ENCODE measurements at places on chromosomes 16 and 17.

DNA sequence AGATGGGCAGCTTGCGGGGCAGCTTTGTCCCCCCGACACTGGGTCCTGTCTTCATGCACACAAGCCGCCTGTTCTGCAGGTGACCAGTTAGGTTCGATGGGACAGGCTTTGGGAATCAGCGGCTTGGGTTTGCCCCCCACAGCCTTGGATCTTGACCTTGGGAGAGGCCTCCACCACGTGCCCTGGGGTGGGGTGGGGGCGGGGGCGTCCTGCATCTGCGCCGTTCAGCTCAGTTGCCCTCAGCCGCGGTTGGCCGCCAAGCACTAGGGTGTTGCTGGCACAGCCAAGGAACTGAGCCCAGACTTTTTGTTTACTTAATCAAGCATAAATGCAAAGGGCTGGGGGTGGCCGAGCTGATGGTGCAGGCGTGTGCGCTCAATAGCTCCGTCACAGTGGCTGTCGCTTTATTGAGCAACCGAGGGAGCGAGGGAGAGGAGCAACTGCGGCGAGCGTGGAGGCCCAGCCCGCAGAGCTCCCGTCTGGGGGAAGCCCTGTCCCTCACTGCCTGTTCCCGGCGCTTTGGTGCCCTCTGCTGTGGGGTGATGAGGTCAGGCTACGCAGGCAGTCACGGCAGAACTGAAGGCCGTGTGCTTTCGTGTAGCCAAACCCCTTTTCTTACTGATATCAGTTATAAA lies 33.9 kb downstream of the JPH3 start:
- no peak for DNase-seq

GRCh38 chr17:37490638-37491614 lies 1.2 kb downstream of the DUSP14 start:
- DNase-seq = no peak

GRCh38 chr17:66855204-66855603 lies 20.3 kb downstream of the CACNG5 start:
- DNase-seq = peak; percentile 9

GRCh38 chr16:85910854-85911247 lies 11.9 kb downstream of the IRF8 start:
- DNase-seq = no peak

DNA sequence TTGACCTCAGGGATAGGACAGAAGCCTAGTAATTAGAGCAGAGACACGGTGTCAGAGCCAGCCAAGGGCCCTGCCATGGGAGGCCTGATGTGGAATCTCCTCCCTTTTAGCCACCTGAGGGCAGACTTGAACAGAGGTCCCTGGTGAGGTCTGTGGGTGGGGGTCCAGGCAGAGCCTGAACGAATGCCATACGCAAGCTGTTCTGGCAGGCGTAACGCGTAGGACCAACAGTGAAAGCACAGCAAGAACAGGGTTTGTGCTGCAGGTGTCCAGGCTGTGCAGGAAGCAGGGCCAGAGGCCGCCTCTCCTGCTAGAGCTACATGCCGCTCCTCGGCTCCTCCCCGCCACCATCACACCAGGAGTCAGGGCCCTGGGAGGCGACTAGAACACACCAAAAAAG lies 81.9 kb upstream of the TBX2 start:
- DNase-seq = no peak

- no peak for DNase-seq
These were observed 54.1 kb downstream of the XYLT1 start for GRCh38 chr16:17416461-17417311.

- DNase-seq = no peak
These were observed 40.2 kb upstream of the BHLHA9 start for GRCh38 chr17:1229900-1230501.

GRCh38 chr17:41539979-41540701 lies 12.0 kb upstream of the KRT19 start:
- DNase-seq = no peak

GRCh38 chr17:61490540-61490975 lies 38.3 kb downstream of the TBX4 start:
- no peak for DNase-seq

DNA sequence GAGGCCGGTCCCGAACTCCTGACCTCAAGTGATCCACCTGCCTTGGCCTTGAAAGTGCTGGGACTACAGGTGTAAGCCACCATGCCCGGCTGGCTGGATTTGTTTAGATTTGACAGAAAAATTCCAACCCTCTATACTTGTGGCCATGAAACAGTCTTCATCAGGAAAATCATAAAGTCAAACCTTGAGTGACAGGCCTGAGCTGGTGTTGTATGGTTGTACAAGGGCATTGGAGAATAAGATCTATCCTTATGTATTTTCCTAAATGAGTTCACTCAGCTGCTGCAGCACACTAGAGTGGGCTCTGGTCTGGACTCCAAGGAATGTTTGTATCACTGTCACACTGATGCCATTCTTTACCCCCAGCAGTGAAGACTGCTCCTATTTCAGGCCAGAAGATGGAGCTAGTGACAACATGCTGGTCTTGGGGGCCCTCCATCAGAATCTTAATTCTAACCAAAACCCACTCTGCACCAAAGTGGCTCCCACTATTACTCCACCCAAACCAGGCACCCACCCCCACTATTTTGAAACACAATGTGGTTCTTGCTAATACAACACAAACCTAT lies 27.4 kb downstream of the SNX11 start:
- DNase-seq = no peak

DNA sequence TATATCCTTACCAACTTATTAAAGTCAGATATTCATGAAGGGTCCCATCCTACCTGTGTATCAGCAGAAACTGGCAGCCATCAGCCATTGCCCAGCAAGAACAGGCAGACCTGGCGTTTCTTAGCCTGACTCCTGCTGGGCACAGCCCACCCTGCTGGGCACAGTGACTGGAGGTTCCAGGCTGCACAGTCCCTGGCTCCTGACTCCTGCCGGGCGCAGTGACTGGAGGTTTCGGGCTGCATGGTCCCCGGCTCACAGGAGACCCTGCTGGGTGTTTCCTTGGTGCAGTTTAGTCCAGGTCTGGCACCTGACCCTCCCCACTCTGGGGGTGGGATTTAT lies 6.7 kb downstream of the TIMM22 start:
- no peak for DNase-seq

DNA sequence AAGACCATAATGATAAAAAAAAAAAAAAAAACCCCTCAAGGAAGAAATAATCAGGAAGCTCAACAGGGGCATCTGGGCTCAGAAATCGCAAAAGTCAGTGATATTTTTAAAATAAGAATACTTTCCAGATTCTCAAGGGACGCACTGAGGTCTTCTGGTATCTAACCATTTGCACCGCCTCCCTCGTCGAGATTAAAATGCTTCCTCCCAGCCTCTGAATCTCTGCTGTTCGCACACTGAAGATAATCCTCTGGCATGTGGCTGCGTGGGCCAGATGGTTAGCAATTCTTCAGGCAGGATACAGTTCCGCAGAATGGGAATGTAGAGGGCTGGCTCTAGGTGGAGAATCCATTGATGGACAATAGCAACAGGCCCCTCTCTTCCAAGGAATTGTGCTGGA lies 211.7 kb upstream of the CDH5 start:
- no peak for DNase-seq

DNA sequence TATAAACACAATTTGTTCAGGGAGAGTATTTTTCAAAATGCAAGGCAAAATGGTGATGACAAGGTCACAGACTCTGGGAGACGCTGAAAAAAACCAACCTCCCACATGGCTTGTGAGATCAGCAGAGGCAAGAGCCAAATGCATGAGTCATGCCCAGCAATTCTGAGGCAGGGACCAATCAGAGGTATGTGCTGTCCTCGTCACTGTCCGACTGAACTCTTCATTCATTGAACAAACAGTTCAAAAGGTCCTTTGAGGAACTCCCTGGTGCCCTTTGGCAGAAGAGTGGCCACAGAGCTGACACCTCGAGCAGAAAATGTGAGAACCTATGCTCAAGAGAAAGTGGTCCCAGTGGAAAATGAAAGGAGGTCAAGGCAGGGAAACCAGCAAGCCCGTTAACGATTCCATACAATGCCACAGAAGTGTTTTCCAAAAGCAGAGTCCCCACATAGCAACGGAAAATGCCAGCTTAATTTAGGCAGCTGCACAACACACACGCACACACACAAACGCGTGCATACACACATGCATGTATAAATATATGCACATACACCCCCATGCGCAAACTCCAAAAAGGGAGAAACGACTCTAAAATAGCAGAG lies 50.9 kb downstream of the CDH11 start:
- peak; percentile 35 for DNase-seq

DNA sequence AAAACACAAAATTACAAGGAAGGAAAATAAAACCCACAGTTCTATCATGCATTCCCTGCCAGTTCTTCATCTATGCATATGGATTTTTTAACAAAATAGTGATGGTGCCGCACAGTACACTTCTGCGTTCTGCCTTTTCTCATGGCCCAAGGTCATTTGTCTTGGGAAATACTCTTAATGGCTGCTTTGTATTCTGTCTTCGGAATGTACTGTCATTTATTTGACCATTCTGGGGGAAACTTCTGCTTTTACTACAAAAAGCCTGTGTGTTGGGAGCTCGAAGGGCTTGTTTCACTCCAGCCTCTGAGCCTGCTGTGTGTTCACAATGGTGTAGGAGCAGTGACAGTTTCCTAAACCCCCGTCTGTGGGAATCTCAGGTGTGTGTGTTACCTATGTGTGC lies 82.8 kb upstream of the SEC14L1 start:
- DNase-seq = no peak

DNA sequence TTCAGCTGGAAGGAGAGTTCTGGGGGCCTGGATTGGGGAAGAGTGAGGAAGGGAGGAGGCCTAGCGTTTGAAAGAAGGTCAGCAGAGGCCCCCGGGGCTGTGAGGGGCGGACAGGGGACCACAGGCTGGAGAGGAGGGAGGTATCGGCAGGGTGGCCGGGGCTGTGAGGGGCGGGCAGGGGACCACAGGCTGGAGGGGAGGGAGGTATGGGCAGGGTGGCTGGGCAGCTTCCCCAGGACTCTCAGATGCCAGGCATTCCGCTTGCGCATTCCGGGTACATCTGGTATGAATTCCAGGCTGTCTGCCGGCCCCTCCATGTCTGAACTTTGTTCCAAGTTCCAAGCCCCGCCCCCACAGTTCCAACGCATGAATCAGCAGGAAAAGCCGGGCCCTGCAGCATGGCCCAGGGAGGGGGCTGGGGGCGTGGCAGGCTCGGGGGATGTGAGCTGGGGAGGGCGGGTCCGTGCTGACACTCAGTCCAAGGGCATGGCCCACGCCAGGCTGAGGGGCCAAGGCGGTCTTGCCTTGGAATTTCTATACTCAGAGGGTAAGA lies 4.3 kb upstream of the TLCD2 start:
- DNase-seq = no peak

- no peak for DNase-seq
These were observed 1.3 kb downstream of the CAVIN1 start for GRCh38 chr17:42421507-42422338.

DNA sequence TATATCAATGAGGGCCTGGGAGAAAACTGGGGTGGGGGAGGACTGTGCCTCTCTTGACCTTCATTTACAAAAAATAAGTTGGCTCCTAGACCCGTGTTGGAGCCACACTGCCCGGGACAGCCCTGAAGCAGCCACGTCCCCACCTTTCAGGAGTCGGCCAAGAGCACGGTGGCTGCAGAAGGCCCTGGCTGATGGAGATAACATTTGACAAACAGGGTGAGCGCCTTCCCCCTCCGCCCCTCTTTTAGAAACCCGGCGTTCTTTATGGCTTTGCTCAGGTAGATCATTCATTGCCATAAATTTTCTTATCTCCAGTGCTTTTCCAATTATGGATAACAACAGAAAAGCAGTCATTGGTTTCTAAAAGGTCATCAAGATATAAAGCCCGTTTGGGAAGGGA lies 398.1 kb upstream of the TNRC6C start:
- no peak for DNase-seq

DNA sequence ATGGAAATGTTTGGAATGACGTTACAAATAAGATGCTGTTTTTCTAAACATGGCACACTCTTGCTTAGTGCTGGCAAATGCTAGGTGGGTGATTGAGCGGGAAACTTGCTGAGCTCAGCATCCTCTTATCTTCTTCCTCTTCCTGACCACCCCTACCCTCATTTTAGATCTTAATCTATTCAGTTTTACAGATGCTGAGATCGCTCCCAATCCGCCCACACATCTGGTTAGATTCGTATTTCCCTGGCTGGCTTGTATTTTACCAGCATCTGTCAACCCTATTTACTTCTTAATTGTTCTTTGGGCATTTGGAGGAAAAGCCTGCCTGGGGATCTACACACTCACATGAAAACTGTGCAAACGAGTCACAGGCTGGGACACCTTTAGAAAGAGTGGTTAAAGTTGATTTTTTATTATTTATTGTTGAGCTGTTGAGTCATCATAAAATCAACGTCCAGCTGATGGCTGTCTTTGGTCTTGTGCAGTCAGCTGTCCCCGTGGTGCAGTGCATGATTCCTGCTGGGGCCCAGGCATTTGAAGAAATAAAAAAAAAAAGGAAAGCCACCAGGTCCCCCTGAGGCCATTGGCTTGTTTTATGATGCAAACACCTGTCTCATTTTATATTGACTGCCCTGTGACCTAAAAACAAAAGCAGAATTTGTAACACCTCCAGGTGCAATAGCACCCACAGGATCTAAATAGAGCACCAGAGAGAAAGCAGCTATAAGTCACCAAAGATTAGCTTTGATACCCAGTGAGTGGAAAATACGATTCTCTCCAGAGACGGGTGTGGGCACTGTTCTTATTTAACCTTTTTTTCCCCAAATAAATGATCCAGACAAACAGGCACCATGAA lies 258.6 kb downstream of the HS3ST3B1 start:
- no peak for DNase-seq

GRCh38 chr17:40293363-40293762 lies 5.7 kb downstream of the CDC6 start:
- DNase-seq = no peak

DNA sequence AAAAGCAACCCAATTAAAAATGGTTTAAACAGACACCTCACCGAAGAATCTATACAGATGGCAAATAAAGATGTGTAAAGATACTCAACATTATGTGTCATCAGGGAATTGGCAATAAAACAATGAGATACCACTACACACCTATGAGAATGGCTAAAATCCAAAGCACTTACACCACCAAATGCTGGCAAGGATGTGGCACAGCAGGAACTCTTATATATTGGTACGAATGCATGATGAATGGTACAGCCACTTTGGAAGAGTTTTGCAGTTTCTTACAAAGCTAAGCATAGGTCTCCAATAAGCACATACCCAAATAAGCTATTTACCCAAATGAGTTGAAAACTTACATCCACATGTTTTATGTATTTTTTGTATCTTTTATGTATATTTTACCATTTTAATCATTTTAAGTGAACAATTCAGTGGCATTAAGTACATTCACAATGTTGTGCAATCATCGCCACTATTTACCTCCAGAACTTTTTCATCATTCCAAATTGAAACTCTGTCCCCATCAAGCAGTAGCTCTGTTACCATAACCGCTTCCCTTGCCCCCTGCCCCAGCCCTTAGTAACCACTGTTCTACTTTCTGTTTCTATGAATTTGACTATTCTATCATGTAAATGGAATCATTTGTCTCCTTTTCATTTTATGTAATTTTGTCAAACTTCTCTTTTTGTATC lies 6.7 kb upstream of the ALDH3A2 start:
- no peak for DNase-seq

- DNase-seq = no peak
These were observed 369.2 kb downstream of the CDH13 start for GRCh38 chr16:82995924-82996441.
